ENCODE measurements at places on chromosomes 3 and 15.

DNA sequence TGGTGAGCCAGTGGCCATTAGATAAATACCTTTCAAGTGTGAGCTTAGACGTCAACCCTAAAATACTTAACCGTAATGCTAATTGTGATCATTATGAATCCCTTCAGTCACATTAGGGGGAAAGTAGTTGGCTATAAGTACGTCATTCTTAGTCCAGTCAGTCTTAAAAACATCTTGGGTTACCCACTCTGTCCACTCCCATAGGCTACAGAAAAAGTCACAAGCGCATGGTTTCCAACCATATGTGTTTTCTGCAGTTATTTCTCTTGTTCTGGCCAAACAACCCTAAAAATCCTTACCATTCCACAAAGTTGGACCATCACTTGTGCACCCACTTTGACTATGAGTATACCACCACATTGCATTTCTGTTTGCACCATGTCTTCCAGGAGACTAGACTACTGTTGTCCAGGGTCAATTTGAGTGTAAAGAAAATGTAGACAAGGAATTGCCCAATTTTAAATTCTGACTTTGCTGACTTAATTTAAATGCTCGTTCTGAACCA is 3.3 kb downstream of the RPL15 start:
- no peak for DNase-seq

DNA sequence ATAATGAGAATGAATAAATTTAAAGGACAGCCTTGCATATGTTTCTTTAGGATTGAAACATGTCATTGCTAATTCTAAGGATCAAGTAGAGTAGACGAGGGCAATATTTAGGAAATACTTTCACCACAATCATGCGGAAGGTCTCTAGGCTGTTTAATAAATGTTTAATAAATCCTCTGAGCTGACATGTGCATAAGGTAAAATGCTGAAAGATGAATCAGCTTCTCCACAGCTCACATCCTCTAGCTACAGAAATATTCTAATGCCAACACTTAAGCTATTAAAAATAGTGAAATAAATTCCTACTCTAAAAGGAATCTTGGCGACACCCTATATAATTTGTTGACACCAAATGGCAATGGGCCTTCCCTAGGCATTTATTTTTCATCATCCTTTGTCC is 407.3 kb downstream of the TBL1XR1 start:
- DNase-seq: no peak

- no peak for DNase-seq
Measured at GRCh38 chr3:9906480-9906879, 3.8 kb downstream of the IL17RE start.

DNA sequence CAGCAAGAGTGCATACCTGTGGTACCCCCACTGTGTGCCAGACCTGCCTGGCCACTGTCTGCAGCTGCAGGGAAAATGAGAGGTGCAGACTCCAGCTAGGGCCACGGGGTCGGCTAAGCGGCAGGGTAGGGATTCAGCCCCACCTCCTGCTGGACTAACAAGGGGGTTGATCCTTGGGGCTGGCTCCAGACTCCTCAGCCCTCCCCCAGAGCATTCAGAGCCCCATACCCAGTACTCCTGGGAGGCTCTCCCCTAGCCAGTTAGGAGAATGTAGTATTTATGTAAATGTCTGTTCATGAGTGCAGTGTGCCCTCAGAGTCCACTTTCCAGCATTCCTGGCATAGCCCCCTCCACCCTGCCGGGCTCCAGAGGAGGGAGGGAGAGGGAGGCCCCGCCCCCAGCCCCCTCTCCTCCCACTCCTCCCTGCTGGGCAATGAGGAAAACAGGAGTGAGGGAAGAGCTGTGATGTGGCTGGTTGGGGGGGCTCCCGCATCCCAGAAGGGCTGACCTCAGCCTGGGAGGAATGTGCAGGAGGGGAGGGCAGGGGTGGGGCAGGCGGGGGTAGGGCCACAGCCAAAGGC is 4.5 kb upstream of the SEMA3B start:
- no peak for DNase-seq

DNA sequence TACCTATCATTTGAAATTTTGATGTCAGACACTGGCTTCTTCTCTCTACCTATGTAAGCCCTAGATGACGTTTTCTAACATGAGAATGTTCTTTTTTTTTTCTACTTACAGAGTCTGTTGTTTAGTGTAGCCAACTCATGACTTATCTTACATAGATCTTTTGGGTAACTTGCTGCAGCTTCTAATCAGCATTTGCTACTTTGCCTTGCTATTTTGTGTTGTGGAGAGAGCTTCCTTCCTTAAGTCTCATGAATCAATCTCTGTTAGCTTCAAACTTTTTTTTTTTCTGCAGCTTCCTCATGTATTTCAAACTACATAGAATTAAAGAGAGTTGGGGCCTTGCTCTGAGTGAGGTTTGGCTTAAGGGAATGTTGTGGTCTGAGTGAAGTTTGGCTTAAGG is 568.7 kb upstream of the BCHE start:
- no peak for DNase-seq

DNA sequence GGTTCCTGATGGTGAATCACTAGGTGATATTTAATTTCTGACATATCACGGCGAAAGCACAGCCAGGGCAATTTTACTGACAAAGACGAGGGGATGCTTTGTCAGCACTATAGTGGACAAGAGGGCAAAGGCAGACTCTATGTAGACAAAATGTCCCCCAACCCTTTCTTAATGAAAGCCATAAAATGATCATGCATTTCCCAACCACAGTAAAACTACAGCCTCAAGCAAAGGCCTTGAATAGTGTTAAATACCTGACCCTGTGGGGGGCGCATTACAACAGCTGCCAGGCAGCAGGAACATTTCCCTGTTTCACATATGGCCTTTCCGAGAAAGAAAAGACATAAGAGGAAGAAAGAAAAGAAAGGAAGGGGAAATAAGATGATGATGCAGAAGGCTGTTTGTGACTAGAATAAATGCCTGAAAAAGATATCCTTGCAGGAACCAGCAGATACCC is 49.5 kb downstream of the GLDN start:
- DNase-seq: no peak

GRCh38 chr15:47500842-47501241 is 216.5 kb upstream of the SEMA6D start:
- no peak for DNase-seq
